ENCODE measurements at places on chromosomes 5 and 9. TPM values are rescaled to one million over a fixed set of nuclear protein-coding genes. Genes with fewer than 3 reads are reported as not detected.

DNA sequence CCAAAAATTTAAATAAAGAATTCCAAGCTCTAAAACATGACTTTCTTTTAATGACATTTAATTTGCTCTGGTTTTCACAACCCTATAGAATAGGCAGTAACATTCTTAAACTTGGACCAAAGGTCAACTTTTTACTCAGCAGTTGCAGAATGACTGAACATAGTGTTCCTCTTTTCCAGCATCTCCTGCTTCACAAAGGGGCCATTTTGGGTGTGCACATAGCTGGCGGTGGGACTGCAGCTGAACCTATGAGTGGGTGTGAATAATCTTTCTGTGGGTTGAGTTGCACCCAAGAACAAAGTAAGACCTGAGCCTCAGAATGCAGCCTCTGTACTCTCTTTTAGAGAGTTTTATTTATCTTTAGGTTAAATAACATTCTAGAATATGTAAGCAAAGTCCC is 96.9 kb upstream of the HAPLN1 start:
- no peak for DNase-seq

- DNase-seq = no peak
Observed at GRCh38 chr5:144585681-144586080, 415.0 kb downstream of the KCTD16 start.

GRCh38 chr5:68922172-68922987 is 171.4 kb upstream of the SLC30A5 start:
- no peak for DNase-seq

DNA sequence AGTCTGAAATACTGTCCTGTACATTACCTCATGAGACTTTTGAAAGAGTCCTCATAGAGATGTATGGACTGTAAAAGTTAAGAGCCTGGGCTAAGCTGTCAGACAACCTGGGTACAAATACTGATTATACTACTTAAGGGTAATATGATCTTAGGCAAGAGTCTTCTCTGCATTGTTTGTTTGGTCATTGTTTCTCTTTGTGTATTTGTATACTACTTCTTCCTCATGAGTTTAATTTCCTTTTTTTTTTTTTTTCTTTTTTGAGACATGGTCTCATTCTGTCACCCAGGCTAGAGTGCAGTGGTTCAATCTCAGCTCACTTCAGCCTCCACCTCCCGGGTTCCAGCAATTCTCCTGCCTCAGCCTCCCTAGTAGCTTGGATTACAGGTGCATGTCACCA is 2.6 kb upstream of the PFDN1 start:
- no peak for DNase-seq

GRCh38 chr5:146040527-146040926 is 64.8 kb downstream of the PLAC8L1 start:
- no peak for DNase-seq

Gene TOMM5
- total RNA-seq = 168 TPM

Gene C9orf152
- not detected for total RNA-seq

Gene ZFP2
- total RNA-seq = 0.69 TPM
